Omental fat pad (tissue), 4 donors: ENCODE measurements at places on chromosomes 5 and 9.

DNA sequence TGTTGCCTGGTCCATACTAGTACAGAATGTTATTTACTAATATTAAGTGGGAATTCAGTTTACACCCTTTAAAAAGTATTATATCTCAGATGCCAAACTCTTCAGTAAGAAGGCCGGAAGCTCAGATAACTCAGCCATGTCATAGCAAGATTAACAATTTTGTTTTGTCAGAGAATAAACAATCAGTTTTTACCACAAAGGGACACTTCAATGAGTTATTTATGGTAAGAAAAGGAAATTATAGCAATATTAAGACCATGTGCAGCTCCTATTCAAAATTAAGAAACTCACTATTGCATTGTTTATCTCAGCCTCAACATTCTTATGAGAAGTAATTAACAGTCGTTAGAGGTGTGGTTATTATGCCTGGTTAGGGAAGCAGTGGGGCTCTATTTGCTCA, 13.1 kb upstream of the ARL15 start:
- DNase-seq: no peak

DNA sequence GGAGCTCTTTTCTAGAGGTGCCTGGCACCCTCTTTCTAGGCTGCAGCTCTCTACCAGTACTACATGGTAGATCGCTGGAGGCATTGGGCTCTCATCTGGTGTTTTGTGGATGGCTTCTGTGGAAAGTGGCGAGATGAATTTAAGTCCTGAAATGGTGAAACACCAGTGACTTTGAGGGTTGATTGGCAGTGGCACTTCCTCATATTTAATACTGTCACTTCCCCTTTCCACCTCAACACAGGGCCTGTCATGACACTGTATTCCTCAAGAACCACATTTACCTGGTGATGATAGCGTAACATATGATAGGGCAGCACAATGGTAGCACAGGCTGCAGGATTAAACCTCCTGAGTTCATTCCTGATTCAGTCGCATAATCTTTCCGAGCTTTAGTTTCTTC, 132.1 kb downstream of the KDM4C start:
- no peak for DNase-seq

DNA sequence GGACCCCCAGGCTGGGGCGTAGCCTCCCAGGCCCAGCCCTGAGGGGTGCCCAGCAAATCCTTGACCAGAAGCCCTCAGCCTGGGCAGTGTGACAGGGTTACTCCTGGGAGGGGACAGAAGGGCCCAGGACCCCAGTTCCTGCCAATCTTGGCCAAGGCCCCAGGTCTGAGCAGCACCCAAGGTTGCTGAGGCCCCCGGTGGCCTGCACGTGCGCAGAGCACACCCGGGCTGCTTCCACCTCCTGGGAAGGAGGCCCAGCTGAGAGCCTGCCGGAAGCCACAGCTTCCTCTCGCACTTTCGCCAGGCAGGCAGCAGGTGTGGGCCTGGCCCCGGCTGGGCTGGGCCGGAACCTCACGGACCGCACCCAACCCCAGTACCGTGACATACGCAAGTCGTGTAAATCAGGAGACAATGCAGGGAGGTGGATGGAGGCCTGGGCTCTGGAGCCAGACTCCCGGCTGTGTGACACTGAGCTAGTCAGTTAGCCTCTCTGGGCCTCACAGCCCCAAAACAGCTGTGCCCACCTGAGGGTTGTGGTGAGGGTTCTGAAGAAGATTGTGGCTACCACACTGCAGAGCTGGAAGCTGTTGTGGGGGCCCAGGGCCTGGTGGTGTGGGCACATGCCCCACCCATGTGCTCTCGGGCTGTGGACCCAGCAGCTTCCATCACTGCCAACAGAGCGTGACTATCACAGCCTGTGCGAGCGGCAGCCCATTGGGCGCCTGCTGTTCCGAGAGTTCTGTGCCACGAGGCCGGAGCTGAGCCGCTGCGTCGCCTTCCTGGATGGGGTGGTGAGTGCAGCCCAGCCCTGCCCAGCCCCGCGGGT, 5.1 kb downstream of the GRK6 start:
- DNase-seq: no peak

DNA sequence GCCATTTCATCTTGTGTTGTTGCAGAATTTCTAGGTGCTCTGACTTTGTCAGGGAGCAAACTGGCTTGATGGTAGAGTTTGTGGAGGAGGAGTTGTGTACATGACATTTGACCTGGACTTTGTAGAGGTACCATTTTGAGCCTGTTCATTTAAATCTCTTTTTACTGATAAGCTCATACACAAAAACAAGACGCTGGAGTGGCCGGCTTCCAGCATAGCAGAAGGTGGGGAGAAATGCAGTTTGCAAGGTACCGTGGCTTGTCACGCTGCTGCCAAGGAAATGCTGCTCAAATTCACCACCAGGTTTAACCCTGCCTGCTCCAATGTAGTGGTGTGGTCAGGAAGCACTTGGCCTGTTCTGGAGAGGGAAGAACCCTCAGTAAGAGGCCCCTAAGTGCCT, 18.9 kb upstream of the IQGAP2 start:
- DNase-seq: no peak

DNA sequence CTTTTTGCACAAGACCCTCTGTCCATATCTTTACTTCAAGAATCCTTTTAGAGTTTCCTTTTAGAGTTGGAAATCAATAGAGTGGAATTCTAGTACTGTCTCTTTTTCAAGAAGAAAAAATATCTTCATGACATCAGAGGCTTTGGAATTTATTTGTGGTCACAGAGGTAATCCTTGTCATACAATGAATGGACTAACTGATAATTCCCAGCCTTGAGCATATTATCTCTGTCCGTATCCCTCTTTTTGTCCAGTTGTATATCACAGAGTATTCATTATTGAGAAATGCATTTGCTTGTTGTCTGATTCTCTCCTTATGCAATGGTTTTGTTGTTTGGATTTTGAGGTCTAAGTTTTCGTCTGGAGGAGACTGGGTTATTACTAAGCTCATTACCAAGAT, 82.0 kb upstream of the HAPLN1 start:
- DNase-seq: no peak

GRCh38 chr9:84756171-84756570, 86.6 kb downstream of the NTRK2 start:
- DNase-seq: no peak
